Naive thymus-derived CD4-positive, alpha-beta T cell (primary cell): ENCODE measurements at places on chromosomes 12 and 14. TPM values are rescaled to one million over a fixed set of nuclear protein-coding genes. Genes with fewer than 3 reads are reported as not detected.
A peak's percentile ranks its signal among the peaks of the same experiment; 100 is the strongest.

PRPH gene
- not detected for total RNA-seq

TMTC2 gene
- total RNA-seq: 3.1 TPM

GNPTAB gene
- 42.0 TPM for total RNA-seq

FOXA1 gene
- total RNA-seq: not detected

LALBA gene
- total RNA-seq: not detected

TECPR2 gene
- total RNA-seq: 11.4 TPM

OLR1 gene
- total RNA-seq: 4.0 TPM

DNA sequence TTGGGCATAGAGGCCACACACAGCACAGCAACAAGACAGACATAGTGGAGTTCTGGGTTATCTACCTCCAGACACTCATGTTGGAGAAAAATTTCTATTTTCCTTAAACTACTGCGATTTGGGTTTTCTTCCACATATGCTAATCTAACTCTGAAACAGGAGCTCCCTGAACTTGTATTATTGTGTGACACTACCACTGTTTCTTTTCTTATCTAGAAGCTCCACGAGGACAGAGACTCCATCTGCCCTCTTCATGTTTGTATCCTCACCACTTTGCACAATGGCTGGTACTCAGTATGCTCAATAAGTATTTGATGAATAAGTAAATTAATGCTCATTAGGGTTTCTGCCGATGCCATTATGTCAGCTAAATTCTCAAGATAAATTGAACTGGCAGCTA is 218.6 kb downstream of the PAX9 start:
- H3K4me1 ChIP-seq: no peaks in the 10 kb centered on the region
- no peak for DNase-seq
- H3K36me3 ChIP-seq: no peaks in the 10 kb centered on the region
- H3K4me3 ChIP-seq: no peak overlapping the region
- H3K27ac ChIP-seq: no peak overlapping the region
- H3K27me3 ChIP-seq: no peaks in the 10 kb centered on the region

- no peak overlapping the region for H3K27ac ChIP-seq
- no peaks in the 10 kb centered on the region for H3K4me1 ChIP-seq
- DNase-seq: peak; percentile 37
- H3K27me3 ChIP-seq: no peaks in the 10 kb centered on the region
- peak overlapping the region; percentile 36 for H3K4me3 ChIP-seq
Observed at GRCh38 chr12:6056406-6057240, 67.8 kb downstream of the VWF start.

DNA sequence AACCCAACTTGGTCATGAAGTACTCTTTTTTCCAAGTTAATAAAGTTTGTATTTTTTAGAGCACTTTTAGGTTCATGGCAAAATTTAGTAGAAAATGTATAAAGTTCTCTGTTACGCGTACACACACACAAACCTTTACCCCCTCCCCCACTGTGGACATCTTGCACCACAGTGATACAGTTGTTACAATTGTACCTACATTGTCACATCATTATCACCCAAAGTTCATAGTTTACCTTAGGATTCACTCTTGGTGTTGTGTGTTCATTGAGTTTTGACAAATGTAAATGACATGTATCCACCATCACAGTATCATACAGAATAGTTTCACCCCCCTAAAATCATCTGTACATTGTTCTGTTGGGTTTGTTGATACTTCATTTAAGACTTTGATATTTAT is 23.9 kb downstream of the PLEKHA5 start:
- H3K36me3 ChIP-seq: no peaks in the 10 kb centered on the region
- H3K4me1 ChIP-seq: no peaks in the 10 kb centered on the region
- no peak overlapping the region for H3K4me3 ChIP-seq
- H3K27me3 ChIP-seq: no peaks in the 10 kb centered on the region

DNA sequence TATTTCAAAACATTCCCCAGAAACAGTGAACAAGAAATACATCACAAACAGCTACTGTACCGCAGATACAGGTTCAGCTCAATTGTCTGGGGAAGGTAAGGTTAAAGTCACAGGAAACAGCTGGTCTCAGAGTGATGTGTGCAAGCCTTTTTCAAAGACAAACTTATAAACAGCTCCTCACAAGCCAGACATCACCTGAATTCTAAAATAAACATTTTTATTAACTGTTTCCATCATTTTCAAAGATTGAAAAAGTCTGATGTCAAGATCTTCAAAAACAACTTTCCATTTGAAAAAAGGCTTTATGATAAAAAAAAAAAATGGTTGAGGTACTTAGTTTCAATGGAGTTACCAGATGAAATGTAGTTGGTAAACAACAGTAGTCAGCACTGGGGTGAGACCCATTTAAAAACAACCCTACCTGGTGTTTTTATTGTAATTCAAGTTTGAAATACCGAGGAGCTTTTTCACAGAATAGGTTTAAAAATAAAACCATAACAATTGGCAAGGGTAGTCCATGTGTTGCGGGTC is 4.0 kb downstream of the BTG1 start:
- peak overlapping the region; percentile 91 for H3K27ac ChIP-seq
- no peaks in the 10 kb centered on the region for H3K27me3 ChIP-seq
- no peaks in the 10 kb centered on the region for H3K4me1 ChIP-seq
- H3K4me3 ChIP-seq: peak overlapping the region; percentile 98
- peak; percentile 66 for DNase-seq

- H3K4me3 ChIP-seq: no peak overlapping the region
- no peaks in the 10 kb centered on the region for H3K36me3 ChIP-seq
- no peaks in the 10 kb centered on the region for H3K4me1 ChIP-seq
- H3K27ac ChIP-seq: no peak overlapping the region
Observed at GRCh38 chr14:49303946-49304516, 282.1 kb downstream of the RPS29 start.

DNA sequence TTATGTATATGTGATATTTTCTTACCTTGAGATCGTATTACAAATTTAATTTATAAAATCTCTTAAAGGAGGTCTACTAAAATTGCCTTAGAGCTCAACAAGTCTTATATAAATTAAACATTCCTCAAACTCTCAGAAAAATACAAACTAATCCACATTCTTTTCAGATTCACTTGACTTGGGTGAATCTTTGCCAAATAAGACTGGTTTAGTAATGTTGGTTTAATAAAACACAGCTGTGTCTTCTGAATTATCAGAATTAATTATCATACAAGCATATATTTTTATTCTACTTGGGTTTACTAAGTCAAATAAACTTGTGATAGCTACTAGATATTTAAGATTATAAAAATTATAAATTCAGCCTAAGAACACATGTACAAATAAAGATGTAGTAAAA is 13.3 kb downstream of the GLIPR1L2 start:
- no peak overlapping the region for H3K27ac ChIP-seq
- H3K36me3 ChIP-seq: no peaks in the 10 kb centered on the region
- no peak for DNase-seq
- H3K4me3 ChIP-seq: no peak overlapping the region
- no peaks in the 10 kb centered on the region for H3K27me3 ChIP-seq

DNA sequence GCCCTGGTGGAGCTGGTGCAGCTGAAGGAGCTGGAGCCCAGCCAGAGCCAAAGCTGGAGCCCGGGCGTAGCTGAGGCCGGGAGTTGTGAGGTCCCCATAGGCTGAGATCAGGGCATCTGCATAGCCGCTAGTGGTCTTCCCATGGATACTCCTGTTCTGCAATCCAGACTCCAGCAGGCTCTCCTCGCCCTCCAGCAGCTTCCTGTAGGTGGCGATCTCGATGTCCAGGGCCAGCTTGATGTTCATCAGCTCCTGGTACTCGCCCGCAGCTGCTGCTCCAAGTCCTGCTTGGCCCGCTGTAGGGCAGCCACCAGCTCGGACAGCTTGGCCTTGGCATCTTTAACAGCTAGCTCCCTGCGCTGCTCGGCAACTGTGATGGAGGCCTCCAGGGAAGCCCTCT is 966.1 kb downstream of the FSCB start:
- no peaks in the 10 kb centered on the region for H3K4me1 ChIP-seq
- no peak overlapping the region for H3K4me3 ChIP-seq
- DNase-seq: no peak
- no peaks in the 10 kb centered on the region for H3K27me3 ChIP-seq

DNA sequence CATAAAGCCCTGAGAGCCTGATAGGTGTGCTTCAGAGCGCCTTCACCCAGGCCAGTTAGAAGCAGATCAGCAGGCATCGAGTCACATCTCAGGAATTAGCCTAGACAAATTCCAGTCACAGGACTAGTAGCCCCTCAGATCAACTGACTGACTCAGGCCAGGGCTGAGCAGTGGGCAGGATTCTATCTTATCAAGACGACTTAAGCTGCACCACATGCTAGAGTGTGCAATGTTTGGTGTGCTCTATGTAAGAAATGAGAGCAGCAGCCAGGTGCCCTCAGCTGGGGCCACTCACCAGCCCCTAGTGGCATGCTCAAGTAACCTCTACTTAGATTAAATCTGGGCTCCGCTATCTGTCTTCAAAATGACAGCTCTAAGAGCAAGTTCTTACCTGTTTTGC is 19.7 kb upstream of the NGB start:
- no peaks in the 10 kb centered on the region for H3K27me3 ChIP-seq
- H3K4me3 ChIP-seq: no peak overlapping the region
- no peaks in the 10 kb centered on the region for H3K36me3 ChIP-seq
- no peaks in the 10 kb centered on the region for H3K4me1 ChIP-seq
- no peak for DNase-seq
- H3K27ac ChIP-seq: no peak overlapping the region

DNA sequence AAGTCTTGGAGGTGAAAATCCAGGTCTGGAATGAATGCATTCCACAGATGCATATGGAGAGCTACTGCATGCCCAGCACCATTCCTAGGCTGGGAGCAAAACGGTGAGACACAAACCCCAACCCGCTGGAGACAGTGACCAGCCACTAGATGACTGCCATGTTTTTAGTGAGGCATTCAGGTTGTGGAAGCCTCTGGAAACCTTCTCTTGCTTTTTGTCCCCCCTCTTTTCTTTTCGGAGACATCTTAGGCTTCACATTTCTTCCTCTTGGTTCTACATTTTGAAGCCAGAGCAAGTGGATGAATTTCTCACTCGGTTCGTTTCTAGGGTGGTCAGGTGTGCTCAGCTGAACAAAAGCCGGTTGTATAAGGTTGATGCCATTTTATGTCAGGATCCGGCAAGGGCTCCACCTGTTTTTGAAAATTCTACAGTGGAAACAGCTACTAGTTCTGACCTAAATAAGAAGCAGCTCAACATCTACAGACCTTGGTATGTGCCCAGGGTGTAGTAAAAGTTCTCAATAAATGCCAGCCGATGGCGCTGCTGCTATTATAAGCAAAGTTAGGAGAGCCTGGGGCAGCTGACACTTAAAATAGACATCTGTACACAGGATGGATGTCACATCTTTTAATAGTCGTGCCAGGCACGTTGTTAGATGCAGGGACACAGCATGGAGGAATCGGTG is 1.8 kb upstream of the ZNF839 start:
- peak overlapping the region; percentile 35 for H3K27ac ChIP-seq
- H3K36me3 ChIP-seq: peaks cover 3% of the 10 kb centered on the region
- H3K4me1 ChIP-seq: peaks cover 43% of the 10 kb centered on the region
- no peaks in the 10 kb centered on the region for H3K27me3 ChIP-seq
- peak overlapping the region; percentile 84 for H3K4me3 ChIP-seq
- no peak for DNase-seq

GRCh38 chr14:100359881-100360280 is 36.7 kb downstream of the SLC25A47 start:
- H3K27me3 ChIP-seq: no peaks in the 10 kb centered on the region
- no peak overlapping the region for H3K4me3 ChIP-seq
- DNase-seq: no peak
- peaks cover 32% of the 10 kb centered on the region for H3K36me3 ChIP-seq

DNA sequence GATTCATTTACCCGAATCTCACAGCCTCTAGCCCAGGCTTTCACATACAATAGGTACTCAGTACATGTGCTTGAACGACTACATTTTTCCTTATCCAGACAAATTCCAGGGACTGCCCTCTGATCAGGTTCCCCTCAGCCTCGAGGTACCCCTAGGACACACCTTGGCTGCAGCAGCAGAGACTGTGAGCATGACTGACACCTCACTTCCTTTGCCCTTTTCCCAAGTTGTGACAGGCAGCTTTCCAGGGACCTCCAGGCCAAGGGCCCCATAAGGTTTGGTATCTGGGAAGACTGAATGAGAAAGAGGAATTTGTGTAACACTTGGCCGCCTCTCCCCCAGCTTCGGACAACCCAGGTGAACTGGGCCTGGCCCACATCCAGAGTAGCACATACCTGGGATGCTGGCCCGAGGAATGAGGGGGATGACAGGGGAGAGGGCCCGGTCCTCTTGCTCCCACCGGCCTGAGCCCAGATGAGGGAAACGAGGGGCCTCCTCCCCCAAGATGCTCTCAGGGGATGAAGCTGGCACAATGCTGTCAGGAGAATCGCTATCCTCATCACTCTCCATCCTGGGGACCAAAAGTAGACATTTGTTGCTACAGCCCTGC is 10.2 kb upstream of the PRKAG1 start:
- no peak overlapping the region for H3K4me3 ChIP-seq
- peaks cover 16% of the 10 kb centered on the region for H3K36me3 ChIP-seq
- no peak overlapping the region for H3K27ac ChIP-seq
- H3K27me3 ChIP-seq: no peaks in the 10 kb centered on the region

DNA sequence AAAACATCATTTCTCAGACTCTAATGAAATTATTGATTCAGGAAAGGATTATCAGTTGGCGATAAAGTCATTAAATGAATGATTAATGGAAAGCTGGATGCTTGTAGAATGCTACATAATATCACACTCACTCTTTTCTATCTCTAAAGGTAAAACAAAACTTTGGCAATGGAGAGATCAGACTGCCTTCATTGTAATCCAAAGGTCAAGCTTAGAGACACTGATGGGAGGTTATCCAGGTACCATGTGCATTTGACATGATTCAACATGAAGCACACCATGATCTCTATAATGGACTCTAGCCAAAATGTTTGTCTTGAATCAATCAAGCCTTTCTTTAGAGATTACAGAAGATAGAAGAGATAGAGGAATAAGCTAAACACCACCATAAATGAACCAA is 110.1 kb upstream of the USP44 start:
- no peaks in the 10 kb centered on the region for H3K4me1 ChIP-seq
- no peak overlapping the region for H3K27ac ChIP-seq
- H3K36me3 ChIP-seq: no peaks in the 10 kb centered on the region
- no peaks in the 10 kb centered on the region for H3K27me3 ChIP-seq

DNA sequence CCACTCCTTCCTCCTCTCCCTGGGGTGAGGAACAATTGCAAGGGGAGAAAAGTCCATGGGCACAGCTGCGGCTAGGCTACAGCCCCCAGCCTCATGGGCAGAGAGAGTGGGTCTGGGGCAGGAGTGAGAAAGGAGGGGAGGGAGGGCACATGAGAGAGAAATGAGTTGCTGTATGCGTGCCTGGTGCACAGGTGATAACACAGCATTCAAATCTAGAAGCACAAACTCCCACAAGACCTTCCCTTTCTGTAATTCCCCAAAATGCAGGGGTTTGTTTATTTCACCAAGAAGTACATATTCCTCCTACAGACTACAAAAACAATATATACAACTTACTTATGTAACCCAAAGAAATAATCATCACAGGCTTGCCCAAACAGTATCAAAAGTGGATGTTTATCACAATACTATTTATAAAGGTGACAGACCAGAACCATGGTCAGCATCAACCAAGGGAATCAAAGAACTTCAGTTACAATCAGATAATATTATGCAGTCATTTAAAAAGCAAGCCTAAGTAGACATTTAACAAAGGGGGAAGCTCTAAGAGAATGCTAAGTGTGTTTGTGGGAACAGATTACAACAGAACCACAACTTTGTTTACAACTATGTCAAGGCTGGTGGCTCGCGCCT is 54.2 kb downstream of the ITPK1 start:
- H3K4me3 ChIP-seq: no peak overlapping the region
- peaks cover 11% of the 10 kb centered on the region for H3K4me1 ChIP-seq
- no peaks in the 10 kb centered on the region for H3K36me3 ChIP-seq
- no peak for DNase-seq

GRCh38 chr14:56154321-56154720 is 36.1 kb downstream of the PELI2 start:
- H3K4me1 ChIP-seq: no peaks in the 10 kb centered on the region
- no peaks in the 10 kb centered on the region for H3K27me3 ChIP-seq
- H3K4me3 ChIP-seq: no peak overlapping the region
